ENCODE measurements at places on chromosomes 12 and 14.

GRCh38 chr12:99644629-99645028 lies 2.9 kb upstream of the GARIN6 start:
- no peak overlapping the region for H3K27ac ChIP-seq
- H3K36me3 ChIP-seq: no peaks in the 10 kb centered on the region
- DNase-seq: no peak

GRCh38 chr12:103851127-103851526 lies 10.1 kb upstream of the NT5DC3 start:
- no peak overlapping the region for H3K27ac ChIP-seq
- H3K4me1 ChIP-seq: no peaks in the 10 kb centered on the region
- no peak for DNase-seq
- no peak overlapping the region for H3K4me3 ChIP-seq
- H3K27me3 ChIP-seq: no peaks in the 10 kb centered on the region

- peaks cover 44% of the 10 kb centered on the region for H3K4me1 ChIP-seq
- H3K27me3 ChIP-seq: no peaks in the 10 kb centered on the region
- H3K36me3 ChIP-seq: no peaks in the 10 kb centered on the region
- no peak for DNase-seq
- peak within 1 kb of the TSS; percentile 94 for H3K27ac ChIP-seq
- H3K4me3 ChIP-seq: peak within 1 kb of the TSS; percentile 84
Measured at GRCh38 chr12:113056631-113057488, at the start of gene DTX1. Gene DTX1 (plus strand): TSS chr12:113056730. CDS start chr12:113058193, 1,463 bp downstream.

GRCh38 chr12:54360717-54361456 lies 3.4 kb downstream of the GPR84 start:
- H3K27ac ChIP-seq: no peak overlapping the region
- H3K4me3 ChIP-seq: no peak overlapping the region
- no peak for DNase-seq
- H3K27me3 ChIP-seq: no peaks in the 10 kb centered on the region

GRCh38 chr12:2580821-2581220 lies 213.9 kb upstream of the FKBP4 start:
- no peaks in the 10 kb centered on the region for H3K36me3 ChIP-seq
- H3K4me3 ChIP-seq: no peak overlapping the region
- peaks cover 30% of the 10 kb centered on the region for H3K27me3 ChIP-seq
- peaks cover 4% of the 10 kb centered on the region for H3K4me1 ChIP-seq
- no peak overlapping the region for H3K27ac ChIP-seq
- no peak for DNase-seq

DNA sequence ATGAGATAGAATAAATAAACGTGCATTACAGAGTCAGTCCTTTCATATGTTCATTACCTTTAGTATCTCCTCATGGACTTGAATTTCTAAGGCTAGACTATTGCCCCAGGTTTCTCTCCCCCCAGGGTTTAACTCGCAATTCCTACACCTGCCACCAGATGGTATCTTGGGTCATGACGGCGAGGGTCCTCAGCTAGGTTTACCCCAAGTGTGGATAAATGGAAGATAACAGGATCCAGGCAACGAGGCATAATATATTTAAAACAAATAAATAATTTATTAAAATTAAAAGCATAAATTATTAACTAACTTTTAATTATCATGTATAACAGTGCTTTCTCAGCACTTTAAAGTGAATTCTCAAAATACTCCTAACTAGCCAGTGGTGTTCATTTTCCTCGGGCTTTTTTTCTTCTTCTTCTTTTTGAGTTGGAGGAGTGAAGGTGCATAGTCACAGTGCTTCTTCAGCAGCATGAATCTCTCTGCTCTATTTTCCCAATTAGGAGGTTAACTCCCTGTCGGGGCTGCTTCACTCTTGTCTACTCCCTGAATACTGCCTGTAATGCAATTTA lies 243.5 kb upstream of the CAND1 start:
- DNase-seq: peak; percentile 6
- H3K36me3 ChIP-seq: no peaks in the 10 kb centered on the region
- peaks cover 28% of the 10 kb centered on the region for H3K27me3 ChIP-seq
- no peaks in the 10 kb centered on the region for H3K4me1 ChIP-seq

- no peak for DNase-seq
- H3K36me3 ChIP-seq: peaks cover 5% of the 10 kb centered on the region
- no peaks in the 10 kb centered on the region for H3K4me1 ChIP-seq
- H3K27ac ChIP-seq: no peak overlapping the region
- no peaks in the 10 kb centered on the region for H3K27me3 ChIP-seq
Measured at GRCh38 chr12:28583701-28584261, 393.5 kb downstream of the CCDC91 start.

DNA sequence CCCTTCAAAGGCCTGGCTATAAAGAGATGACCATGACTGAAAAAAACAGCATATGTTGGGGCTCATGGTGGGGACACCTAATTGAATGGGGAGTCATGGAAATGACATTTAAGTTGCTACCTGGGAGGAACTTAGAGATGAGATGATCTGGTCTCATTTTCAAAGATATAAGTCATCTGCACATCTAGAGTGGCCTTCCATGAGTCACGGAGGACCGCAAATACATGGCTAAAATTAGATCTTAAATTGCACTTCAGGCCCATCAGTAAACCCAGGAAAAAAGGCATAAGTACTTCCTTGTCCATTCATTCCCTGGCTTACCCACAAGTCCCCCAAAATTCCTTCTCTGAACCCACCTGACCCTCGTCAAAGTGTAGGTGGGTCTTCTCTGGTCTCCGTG lies 53.4 kb downstream of the SPTB start:
- H3K27me3 ChIP-seq: peaks cover 48% of the 10 kb centered on the region
- no peak overlapping the region for H3K4me3 ChIP-seq

DNA sequence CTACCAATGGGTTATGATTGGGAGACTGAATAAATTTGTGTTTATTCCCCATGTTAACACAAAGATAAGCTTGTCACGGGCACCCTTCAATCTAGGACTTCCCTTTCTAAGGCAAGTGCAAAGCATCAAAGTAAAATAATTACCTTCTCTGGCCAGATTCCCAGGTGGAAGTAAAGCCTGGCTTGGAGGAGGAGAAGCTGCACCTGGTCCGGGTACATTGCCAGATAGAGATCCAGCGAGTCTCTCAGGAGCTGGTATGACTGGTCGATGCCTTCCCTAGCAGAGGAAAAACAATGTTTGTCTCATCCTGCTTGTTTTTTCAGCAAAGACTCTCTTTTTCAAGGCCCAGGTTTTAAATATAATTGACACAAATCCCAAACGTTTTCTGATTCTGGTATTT lies 24.9 kb downstream of the FBXO21 start:
- no peak overlapping the region for H3K27ac ChIP-seq
- H3K36me3 ChIP-seq: peaks cover 21% of the 10 kb centered on the region
- H3K4me1 ChIP-seq: no peaks in the 10 kb centered on the region
- H3K27me3 ChIP-seq: no peaks in the 10 kb centered on the region
- no peak for DNase-seq

DNA sequence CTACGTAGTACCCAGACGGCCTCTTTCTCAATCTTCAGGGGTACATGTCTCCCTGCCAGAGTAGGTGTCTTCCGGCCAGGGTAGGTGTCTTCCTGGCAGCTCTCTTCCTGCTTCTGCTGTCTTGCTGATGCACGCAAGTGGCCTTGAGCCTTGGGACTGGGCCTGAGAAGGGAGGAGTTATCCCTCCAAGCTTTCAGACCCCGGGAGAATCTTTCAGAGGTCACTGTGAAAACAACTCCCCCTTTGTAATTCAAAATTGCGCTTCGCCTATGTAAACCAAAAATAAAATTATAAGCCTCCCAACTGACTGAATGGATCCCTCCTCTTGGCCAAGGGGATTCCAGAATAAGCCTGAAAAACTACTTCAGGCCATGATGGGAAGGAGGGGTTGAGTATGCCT lies 87.3 kb upstream of the NUDT4 start:
- H3K4me1 ChIP-seq: no peaks in the 10 kb centered on the region
- H3K36me3 ChIP-seq: no peaks in the 10 kb centered on the region
- H3K27ac ChIP-seq: no peak overlapping the region
- H3K4me3 ChIP-seq: no peak overlapping the region
- peaks cover 5% of the 10 kb centered on the region for H3K27me3 ChIP-seq

GRCh38 chr12:21774358-21775132 lies at the start of gene KCNJ8:
Gene KCNJ8 (minus strand): TSS chr12:21774706. CDS start chr12:21773616, 1,090 bp downstream.
- no peak within 1 kb of the TSS for H3K27ac ChIP-seq
- H3K27me3 ChIP-seq: peaks cover 53% of the 10 kb centered on the region
- H3K36me3 ChIP-seq: no peaks in the 10 kb centered on the region
- no peak for DNase-seq

- no peak for DNase-seq
- no peak overlapping the region for H3K27ac ChIP-seq
- peaks cover 4% of the 10 kb centered on the region for H3K4me1 ChIP-seq
- no peak overlapping the region for H3K4me3 ChIP-seq
Measured at GRCh38 chr14:58717211-58717610, 79.4 kb downstream of the DACT1 start.

DNA sequence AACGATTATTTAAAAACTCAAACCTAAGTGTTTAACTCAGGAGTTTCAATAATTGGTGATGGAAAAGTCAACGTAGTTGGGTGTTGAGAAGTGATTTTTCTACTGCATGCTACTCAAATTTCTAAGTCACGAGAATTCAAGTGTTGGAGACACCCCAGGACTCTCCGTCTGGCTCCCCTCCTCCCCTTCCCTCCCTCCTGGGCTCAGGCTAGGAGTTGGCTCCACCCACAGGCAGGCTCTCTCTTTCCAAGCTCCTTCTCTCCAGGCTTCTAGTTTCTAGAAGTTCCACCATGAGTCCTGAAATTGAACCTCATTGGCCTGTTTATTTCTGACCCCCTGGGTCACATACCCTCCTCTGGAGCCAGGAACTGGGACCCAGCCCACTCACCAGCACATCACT lies 73.0 kb downstream of the TMEM132D start:
- H3K27me3 ChIP-seq: no peaks in the 10 kb centered on the region
- no peak overlapping the region for H3K4me3 ChIP-seq
- H3K36me3 ChIP-seq: no peaks in the 10 kb centered on the region
- H3K27ac ChIP-seq: no peak overlapping the region

GRCh38 chr14:94398536-94398935 lies 10.1 kb upstream of the SERPINA1 start:
- H3K36me3 ChIP-seq: no peaks in the 10 kb centered on the region
- no peak overlapping the region for H3K27ac ChIP-seq
- no peaks in the 10 kb centered on the region for H3K4me1 ChIP-seq
- no peak overlapping the region for H3K4me3 ChIP-seq
- no peak for DNase-seq

GRCh38 chr12:27032679-27033078 lies 10.3 kb downstream of the MED21 start:
- no peak overlapping the region for H3K4me3 ChIP-seq
- peaks cover 5% of the 10 kb centered on the region for H3K4me1 ChIP-seq
- peaks cover 43% of the 10 kb centered on the region for H3K36me3 ChIP-seq
- H3K27ac ChIP-seq: peak overlapping the region; percentile 23
- H3K27me3 ChIP-seq: no peaks in the 10 kb centered on the region
- no peak for DNase-seq

GRCh38 chr12:84825149-84825548 lies 87.5 kb downstream of the SLC6A15 start:
- no peaks in the 10 kb centered on the region for H3K36me3 ChIP-seq
- DNase-seq: no peak
- H3K4me1 ChIP-seq: no peaks in the 10 kb centered on the region
- no peaks in the 10 kb centered on the region for H3K27me3 ChIP-seq
- no peak overlapping the region for H3K4me3 ChIP-seq
- H3K27ac ChIP-seq: no peak overlapping the region

- DNase-seq: no peak
- H3K36me3 ChIP-seq: peaks cover 15% of the 10 kb centered on the region
- no peak overlapping the region for H3K4me3 ChIP-seq
- H3K27ac ChIP-seq: no peak overlapping the region
Measured at GRCh38 chr12:15592934-15593333, 196.3 kb downstream of the EPS8 start.

- H3K27ac ChIP-seq: no peak overlapping the region
- no peak for DNase-seq
- no peaks in the 10 kb centered on the region for H3K4me1 ChIP-seq
- H3K4me3 ChIP-seq: no peak overlapping the region
- H3K36me3 ChIP-seq: peaks cover 4% of the 10 kb centered on the region
- H3K27me3 ChIP-seq: no peaks in the 10 kb centered on the region
Measured at GRCh38 chr12:22668441-22668840, 43.5 kb downstream of the ETNK1 start.

GRCh38 chr14:71597287-71597920 lies 334.8 kb upstream of the RGS6 start:
- peaks cover 42% of the 10 kb centered on the region for H3K4me1 ChIP-seq
- no peak for DNase-seq
- peak overlapping the region; percentile 95 for H3K27ac ChIP-seq
- no peaks in the 10 kb centered on the region for H3K27me3 ChIP-seq
- H3K36me3 ChIP-seq: peaks cover 37% of the 10 kb centered on the region
- no peak overlapping the region for H3K4me3 ChIP-seq

GRCh38 chr12:131511391-131511802 lies 199.5 kb upstream of the SFSWAP start:
- peak overlapping the region; percentile 55 for H3K27ac ChIP-seq
- H3K27me3 ChIP-seq: peaks cover 6% of the 10 kb centered on the region

- H3K4me1 ChIP-seq: peaks cover under 1% of the 10 kb centered on the region
- H3K36me3 ChIP-seq: peaks cover 8% of the 10 kb centered on the region
- H3K27ac ChIP-seq: no peak overlapping the region
- peaks cover 49% of the 10 kb centered on the region for H3K27me3 ChIP-seq
- no peak for DNase-seq
Measured at GRCh38 chr12:122197612-122197966, 5.9 kb upstream of the B3GNT4 start.

DNA sequence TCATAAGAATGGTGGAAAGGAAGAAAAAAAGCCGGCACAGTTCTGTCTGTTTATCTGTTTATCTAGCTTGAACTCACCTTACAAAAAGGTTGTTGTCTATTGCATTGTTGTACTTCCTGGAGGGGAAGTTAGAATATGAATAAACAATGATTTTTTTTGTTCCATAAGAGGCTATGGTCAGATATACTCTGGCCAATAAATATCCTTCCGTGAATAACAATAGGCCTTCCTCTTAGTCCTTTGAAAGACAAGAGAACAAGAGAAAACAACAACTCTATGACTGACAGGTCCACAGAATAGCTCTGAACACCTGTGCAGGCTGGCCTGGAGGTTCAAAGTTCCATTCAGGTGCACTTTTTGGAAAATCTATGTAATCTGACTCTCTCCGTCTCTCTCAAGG lies 192.8 kb upstream of the KRR1 start:
- H3K27ac ChIP-seq: no peak overlapping the region
- no peaks in the 10 kb centered on the region for H3K36me3 ChIP-seq
- H3K27me3 ChIP-seq: peaks cover 3% of the 10 kb centered on the region
- peaks cover 4% of the 10 kb centered on the region for H3K4me1 ChIP-seq
- H3K4me3 ChIP-seq: no peak overlapping the region
- DNase-seq: no peak

DNA sequence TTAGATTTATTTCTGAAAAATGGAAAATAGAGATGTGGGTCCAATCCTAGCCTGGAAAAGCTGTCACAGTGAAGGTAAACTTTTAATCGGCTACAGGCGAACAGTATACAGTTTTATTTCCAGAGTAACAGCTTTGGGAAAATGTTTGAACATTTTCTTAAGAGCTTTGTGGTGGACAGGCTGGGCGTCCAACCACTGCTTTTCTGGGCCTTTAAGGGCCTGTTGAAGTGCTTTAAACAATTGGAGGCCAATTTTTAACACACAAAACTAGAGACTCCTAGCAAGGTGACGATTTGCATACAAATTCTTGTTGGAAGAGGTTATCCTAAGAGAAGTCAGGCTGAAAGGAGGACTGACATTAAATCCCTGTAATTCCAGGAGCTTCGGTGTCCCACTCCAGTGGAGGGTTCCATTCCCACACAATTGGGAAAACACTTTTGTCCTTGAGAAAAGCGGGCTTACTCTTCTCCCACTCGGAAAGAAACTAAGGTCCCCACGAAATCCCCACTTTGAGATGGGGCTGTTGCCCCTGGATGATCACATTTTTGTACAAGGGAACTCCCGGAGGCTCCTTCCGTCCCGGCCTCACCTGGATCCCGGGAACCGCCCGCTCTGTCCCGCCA lies 26.9 kb downstream of the BCL11B start:
- H3K27ac ChIP-seq: no peak overlapping the region
- no peak overlapping the region for H3K4me3 ChIP-seq
- no peaks in the 10 kb centered on the region for H3K36me3 ChIP-seq
- peaks cover 3% of the 10 kb centered on the region for H3K4me1 ChIP-seq
- DNase-seq: no peak
- H3K27me3 ChIP-seq: peaks cover 76% of the 10 kb centered on the region
